NCI-H1930 (cell line): ENCODE measurements at places on chromosomes 1 and 21.

DNA sequence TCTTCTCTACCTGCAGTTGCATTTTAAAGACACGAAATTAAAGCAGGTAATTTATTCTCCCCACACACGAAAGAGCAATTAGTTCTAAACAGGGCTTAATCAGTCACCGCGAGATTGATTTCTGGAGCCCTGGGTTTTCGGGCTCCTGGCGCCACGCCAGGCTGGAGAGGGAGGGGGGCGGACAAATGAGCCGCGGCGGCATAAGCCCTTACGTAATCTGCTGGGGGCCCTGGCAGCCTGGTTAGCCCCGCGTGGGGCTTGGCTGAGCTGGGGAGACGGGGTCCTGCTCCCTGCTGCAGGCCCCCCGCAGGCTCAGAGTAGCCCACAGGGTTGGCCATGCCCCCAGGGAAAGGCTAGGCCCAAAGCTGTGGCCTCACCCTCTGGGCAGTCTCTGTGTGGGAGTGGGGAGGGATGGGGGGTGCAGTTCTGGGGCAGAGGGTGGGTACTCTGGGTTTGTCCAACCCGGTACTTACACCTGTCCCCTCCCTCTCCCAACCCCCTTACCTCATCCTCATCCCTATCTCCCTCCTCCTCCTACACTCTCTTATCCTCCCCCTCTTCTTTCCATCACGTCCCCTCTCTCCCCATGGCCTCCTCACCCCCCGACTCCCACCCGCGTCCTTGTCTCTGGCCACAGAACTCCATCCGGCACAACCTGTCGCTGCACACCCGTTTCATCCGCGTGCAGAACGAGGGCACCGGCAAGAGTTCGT lies 19.9 kb downstream of the FOXO6 start:
- DNase-seq, result no peak

- DNase-seq, result no peak
Measured at GRCh38 chr1:244674446-244674845, 21.5 kb downstream of the DESI2 start.

DNA sequence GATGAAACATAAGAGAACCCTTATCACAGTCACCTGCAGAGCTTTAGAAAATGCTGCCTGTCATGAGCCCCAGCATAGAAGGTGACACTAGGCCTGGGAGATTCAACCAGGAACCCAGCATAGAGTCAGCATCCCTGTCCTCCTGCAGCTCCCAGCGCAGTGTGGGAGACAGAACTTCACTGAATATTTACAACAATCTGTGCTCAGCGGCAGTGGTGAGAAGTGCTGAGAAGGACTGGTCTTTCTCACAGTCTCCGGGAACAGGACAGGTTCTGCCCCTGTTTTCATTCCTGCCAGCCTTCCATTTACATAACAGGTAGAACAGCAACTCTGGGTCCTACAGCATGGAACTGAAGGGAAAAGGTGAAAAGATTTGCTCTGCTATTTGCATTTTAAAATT lies 83.5 kb upstream of the GADD45A start:
- no peak for DNase-seq

GRCh38 chr1:26852701-26853100 lies 10.2 kb upstream of the SFN start:
- no peak for DNase-seq

DNA sequence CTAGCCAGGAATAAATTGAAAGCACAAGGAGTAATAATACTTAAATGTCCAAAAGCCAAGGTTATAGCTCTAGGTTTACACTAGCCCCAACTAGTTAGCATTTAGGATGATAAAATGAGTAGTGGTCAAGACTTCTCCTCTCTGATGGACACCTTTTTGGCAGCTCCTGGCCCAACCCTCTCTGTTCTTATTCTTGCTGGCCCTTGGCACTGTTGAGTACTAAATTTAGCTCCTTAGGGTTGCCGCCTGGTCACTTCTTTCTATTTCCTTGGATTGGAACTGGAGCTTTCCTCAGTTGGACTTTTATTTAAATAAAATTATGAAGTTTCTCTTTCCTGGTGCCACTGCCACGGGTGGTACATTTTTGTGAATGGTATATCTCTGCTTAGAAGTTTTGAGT lies 28.3 kb downstream of the ARID1A start:
- DNase-seq, result no peak

DNA sequence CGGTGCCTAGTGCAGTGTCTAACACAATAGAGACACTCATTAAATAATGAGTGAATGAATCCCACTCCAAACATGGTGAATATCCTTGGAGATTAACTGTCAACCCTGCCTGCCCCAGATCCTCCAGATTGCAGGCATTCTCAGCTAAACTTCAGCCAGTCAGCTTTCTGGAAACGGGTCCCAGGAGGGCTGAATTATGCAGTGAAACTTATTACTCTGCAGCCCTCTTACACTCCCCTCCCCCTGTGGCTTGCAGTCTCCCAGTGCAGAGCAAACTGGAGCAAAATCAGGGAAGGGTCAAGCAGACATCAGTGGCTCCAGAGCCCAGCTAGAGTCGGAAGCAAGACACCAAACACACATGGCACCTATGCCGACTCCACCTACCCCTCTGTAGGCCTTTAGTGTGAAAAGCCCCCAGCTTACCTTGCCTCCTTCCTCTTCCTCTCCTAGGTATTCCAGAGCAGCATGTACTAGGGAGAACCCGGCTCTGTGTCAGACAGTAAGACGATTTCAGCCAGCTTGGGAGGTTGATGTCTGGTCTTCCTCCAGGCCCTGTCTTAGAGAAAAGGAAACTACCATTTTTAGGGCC lies 6.5 kb upstream of the RGS16 start:
- no peak for DNase-seq

- no peak for DNase-seq
Measured at GRCh38 chr1:219876798-219877209, 51.6 kb downstream of the SLC30A10 start.

GRCh38 chr1:206029484-206029883 lies 5.8 kb upstream of the CTSE start:
- DNase-seq, result no peak

GRCh38 chr1:168422203-168422847 lies 121.5 kb downstream of the XCL2 start:
- DNase-seq, result no peak
